NCI-H1048 (cell line): ENCODE measurements at places on chromosomes 1 and 21.

GRCh38 chr1:33724348-33724747, 139.5 kb upstream of the HMGB4 start:
- DNase-seq: no peak

DNA sequence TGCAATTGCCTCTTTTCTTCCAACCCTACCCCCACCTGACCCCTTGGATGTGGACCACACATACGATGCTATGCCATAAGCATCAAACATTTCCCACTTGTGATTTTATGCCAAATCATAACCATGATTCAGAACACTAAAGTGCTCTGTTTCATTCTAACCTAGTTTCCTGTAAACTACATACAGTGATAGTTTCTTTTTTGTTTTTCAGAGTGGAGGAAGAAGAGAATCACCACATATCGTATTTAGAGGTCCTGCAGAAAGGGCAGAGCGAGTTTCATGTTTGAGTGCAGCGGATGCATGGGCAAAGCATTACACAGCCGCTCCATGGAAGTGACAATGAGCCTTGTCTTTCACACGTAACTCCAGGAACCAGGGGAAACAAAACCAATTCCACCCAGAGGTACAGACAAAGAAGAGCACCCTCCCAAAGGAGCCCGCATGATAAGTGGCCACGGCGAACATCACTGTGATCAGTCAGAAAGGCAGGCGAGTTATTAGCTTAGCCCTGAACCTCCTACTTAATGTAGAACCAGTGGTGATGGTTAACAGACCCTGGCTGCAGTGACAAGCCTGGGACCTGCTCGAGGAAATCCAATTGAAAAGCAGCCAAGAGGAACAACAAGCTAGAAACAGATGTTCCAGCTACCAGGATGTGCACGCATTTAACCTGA, 64.0 kb upstream of the ZNF281 start:
- no peak for DNase-seq

DNA sequence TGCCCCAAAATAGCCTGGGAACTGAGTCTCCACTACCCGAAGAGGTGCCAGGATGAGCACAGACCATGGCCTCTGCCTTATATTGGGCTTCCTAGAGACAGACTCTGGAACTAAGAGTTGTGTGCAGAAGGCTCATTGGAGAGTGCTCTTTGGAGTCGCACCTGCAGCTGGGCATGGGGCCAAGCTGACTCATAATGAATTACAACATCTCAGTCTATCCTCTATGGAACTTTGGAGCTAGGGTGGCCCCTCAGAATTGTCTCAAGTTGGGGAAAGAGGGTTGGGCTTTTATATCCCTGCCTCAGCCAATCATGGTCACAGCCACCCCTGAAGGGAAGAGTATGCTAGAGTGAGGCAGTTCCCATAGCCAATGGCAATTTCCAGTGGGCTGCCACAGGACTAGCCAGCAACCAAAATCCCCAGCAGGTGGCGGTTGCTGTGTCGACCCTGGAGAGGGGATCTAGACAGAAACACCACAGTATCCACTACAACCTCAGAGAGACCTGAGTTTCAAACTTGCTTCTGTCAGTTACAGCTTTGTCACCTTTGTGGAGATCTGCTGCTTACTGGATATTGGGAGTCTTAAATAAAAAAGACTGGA, 93.8 kb downstream of the DMRTA2 start:
- no peak for DNase-seq

GRCh38 chr21:39850333-39850732, 16.9 kb upstream of the PCP4 start:
- no peak for DNase-seq

GRCh38 chr1:29893046-29893723, 656.9 kb downstream of the PTPRU start:
- DNase-seq: no peak

- DNase-seq: no peak
Observed at GRCh38 chr1:184449916-184450315, 63.1 kb downstream of the C1orf21 start.

GRCh38 chr1:167207940-167208623, 12.6 kb upstream of the POU2F1 start:
- DNase-seq: no peak

DNA sequence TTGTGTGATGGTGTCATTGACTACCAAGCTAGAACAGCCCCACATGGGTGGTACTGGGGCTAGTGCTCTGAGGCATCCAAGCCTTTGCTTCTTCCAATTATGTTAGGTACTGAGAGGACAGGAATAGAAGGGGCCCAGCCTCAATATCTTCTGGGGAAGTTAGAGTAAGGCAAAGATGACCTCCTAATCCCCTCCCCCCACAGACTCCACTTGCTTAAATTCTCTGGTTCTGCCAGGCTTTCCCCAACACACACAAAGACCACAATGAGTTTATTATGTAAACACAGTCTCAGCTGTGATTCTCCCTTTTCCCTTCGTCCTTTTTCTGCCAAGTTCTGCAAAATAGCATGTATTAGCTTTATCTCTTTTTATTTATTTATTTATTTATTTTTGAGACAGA, 3.1 kb upstream of the TACSTD2 start:
- no peak for DNase-seq

- no peak for DNase-seq
Observed at GRCh38 chr21:20419772-20420171, 578.4 kb upstream of the NCAM2 start.
